Osteoblast (primary cell): ENCODE measurements at places on chromosomes 11 and 22. TPM values are rescaled to one million over a fixed set of nuclear protein-coding genes. Genes with fewer than 3 reads are reported as not detected.

The CYP2R1 gene
- total RNA-seq, result 12.7 and 16.8 TPM in 2 replicates

GRCh38 chr11:67285541-67286498 lies 3.3 kb upstream of the ANKRD13D start:
- peak; percentile 63 for DNase-seq

The ANO9 gene
- total RNA-seq, result under 0.01 TPM in 1 of 2 replicates, not detected in the other

GRCh38 chr22:33853200-33854097 lies 66.8 kb downstream of the LARGE1 start:
- peak; percentile 95 for DNase-seq

The PYGM gene
- 0.29 and 0.36 TPM in 2 replicates for total RNA-seq

DNA sequence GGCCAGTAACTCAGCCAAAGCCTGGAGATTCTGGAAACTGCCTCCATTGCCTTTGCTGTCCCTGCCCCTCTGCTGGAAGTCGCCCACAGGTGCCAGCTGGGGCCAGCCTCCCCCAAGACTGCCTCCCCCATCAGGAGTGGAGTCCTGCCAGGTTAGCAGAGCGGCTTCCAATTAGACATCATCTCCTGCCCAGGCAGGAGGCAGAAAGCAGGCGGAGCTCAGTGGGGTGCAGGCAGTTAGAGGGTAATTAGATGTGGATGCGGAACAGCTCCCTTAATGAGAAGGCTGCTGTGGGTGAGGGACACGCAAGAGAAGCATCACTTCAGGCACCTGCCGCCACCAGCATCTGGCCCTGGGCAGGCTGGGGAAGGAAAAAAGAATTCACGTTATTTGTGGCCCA lies 90.9 kb upstream of the TP53I11 start:
- DNase-seq, result no peak

- DNase-seq, result no peak
These were observed 244.1 kb downstream of the AASDHPPT start for GRCh38 chr11:106321601-106322000.

The POU2F3 gene
- under 0.01 TPM in 1 of 2 replicates, not detected in the other for total RNA-seq

GRCh38 chr11:129298988-129299387 lies 76.7 kb upstream of the BARX2 start:
- DNase-seq, result no peak

DNA sequence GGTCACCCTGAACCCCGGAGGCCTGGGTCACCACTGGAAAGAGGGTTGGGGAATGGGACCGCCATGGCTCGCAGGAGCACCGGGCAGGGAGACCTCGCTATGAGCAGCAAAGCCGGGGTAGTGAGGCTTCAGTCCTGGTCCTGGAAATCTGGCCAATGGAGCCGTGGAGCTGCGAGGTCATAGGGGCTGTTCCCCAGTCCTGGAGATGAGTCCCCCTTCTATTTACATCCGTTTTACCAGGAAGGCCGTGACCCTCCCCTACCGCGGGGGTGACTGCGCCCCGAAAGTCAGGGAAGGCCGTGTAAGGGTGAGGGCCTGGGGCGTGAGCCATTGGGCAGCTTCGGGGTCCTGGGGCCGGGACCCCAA lies 449 bp downstream of the PIDD1 start:
- DNase-seq, result no peak

DNA sequence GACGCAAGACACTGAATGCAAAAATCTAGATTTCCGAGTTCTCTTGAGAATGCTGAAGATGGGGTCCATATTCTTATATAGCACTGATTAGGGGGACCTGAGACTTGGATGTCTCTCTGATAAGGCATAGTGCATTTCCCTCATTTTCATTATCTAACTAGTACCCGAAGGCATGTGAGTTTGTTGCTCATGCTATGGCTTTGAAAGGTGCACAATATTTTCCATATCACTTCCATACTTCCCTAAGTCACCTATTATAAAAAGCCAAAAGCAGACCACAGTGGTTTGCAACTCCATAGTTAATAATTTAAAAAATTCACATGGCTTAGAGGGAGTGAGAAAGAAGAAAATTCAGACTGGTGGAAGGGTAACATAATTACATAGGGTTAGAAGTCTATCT lies 1.7 kb downstream of the BTBD10 start:
- no peak for DNase-seq

The OR5A1 gene
- total RNA-seq, result not detected in 2 replicates

- peak; percentile 91 for DNase-seq
These were observed 94.4 kb downstream of the SCN3B start for GRCh38 chr11:123560006-123560405.

DNA sequence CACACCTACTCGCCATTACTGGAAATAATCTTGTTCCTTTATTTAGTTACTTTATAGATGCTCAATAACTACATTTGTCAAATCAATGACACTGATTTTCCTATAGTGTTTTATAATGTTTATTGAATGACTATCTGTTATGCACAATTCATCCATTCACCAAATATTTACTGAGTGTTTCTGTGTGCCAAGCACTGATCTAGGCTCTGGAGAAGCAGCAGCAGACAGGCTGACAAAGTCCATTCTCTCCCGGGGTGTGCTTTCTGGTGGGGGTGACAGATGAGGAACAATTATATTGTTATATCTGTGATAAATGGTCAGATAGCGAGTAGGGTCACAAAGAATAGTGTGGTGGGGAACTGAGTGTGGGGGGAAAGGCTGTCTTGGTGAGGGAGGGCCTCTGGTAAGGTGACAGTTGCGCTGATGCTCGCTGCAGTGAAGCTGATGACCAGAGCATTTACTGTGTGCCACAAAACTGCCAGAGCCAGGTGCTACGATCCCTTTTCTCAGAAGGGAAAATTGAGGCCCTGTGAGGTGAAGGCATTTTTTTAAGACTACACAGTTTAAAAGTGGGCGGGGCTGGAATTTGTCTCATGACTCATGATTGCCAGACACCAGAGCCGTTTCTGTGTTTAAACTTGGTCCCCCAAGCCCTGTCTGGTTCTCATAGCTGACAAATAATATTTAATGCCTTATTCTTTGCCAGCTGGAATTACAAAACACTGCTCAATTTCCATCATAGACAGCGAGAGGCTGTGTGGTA lies 10.2 kb downstream of the PACS1 start:
- peak; percentile 91 for DNase-seq

DNA sequence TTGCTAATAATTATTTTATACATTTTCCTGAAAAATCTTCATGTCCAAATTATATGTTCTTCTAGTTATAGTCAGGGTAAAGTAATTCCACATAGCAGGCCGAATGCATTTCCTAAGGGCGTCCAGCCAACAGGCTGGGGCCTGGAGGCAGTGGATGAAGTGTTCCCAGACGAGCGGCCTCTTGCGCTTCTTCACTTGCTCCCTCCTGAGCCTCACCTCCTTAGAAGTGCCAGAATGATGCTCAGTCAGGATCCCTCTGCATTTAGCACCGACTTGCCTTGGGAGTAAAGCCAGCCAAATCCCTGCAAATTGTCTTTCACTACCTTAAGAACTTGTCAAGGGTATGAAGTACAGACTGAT lies 1.5 kb downstream of the OLFML1 start:
- no peak for DNase-seq

DNA sequence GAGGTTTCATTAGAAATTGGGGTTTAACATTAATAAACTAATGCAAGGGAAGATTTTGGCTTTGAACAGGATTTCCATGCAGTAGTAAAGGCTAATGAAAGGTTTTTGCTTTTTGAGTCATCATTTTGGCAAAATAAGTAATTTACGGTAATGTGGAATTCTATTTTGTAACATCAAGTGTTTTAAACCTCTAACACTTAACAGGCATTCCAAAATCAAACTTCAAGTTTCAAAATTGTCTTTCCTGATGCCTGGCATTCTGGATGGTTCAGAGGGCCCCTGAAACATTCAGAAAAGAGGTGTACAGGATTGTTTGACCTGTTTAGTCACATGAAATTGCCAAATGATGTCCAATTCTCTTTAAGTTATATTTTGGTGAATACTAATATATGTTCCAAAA lies 90.4 kb upstream of the GNAZ start:
- DNase-seq, result no peak

DNA sequence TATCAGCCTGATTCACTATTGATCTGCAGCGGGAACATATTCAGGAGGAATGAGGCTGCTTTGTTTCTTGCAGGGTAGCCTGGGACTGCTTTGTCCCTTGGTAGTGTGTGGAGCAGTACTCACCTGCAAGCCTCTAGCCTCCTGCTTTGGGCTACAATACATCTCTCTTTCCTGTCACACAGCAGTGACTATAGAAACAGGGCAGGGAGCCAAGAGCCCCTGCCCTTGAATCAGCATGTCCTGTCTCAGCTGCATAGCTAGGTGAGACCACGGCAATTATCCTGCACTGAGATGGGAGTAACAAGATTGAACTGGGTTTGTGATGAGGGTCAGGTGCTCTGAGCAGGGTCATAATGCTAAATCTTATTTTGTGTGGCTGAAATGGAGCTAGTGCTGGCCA lies 191.9 kb downstream of the NELL1 start:
- DNase-seq, result no peak
